ENCODE measurements at places on chromosomes 5 and 9.
A peak's percentile ranks its signal among the peaks of the same experiment; 100 is the strongest.

GRCh38 chr5:121979691-121980090 is 17.9 kb downstream of the SRFBP1 start:
- DNase-seq = no peak

GRCh38 chr9:26945591-26945990 is 1.5 kb downstream of the PLAA start:
- peak; percentile 18 for DNase-seq

DNA sequence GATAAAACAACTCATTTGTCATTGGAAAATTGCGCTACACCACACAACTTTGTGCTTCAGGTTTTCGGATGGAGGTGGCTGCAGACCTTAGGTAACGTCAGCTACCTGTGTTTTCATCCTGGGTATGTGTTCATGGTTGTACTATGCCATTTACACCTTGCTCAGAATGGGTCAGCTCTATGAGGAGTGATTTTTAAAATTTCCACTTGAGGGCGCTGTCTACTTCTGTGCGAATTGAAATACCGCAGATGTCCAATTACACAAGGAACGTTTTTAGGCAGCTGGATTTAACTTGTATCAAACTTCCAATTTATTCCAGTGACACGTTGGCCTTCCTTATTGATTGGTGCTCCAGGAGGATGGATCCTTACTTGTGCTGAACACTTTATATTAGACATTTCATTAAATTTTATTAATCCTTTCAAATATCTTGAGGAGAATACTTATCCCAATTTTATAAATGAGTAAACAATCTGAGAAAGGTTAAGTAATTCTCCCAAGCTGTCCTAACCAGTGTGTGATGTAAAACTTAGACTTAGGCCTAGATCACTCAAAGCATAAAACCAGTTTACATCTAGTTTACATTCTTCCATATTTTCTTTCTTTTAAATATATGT is 23.4 kb downstream of the DMRTA1 start:
- peak; percentile 81 for DNase-seq

- DNase-seq = no peak
These were observed 161.8 kb upstream of the IRX2 start for GRCh38 chr5:2913281-2913680.

DNA sequence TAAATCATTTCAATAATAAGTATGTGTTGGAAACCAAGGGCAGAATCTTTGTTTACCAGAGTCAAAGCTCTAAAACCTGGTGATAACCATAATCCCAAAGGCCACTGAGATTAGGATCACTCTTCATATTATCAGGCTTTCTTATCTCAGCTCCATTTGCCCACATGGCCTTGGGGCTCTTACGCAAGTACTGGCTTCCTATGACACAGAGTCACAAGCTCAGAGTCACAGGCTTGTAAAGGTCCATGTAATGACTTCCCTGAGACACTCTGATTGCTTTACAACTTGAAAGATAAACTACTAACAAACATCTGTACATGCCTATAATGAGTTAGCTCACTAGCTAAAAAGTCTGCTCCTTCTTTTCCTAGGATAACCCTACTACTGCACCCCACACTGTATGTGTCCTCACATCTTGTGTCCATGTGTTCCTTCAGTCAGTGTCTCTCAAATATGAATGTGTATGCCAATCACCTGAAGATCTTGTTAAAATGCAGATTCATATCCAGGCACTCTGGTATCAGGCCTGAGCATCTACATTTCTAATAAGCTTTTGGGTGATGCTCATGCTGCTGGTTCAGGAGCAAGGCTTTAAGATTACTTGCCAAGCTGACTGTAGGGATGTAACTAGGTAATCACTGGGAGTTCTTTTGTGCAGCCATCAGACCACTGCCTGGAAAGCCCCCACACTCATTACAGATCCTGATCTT is 28.4 kb downstream of the SEMA6A start:
- no peak for DNase-seq
